ENCODE measurements at places on chromosomes 3 and 15.

GRCh38 chr3:109127553-109127952, 9.0 kb upstream of the C3orf85 start:
- no peak for DNase-seq

GRCh38 chr3:139198929-139199328, 144.9 kb upstream of the MRPS22 start:
- DNase-seq, result no peak

DNA sequence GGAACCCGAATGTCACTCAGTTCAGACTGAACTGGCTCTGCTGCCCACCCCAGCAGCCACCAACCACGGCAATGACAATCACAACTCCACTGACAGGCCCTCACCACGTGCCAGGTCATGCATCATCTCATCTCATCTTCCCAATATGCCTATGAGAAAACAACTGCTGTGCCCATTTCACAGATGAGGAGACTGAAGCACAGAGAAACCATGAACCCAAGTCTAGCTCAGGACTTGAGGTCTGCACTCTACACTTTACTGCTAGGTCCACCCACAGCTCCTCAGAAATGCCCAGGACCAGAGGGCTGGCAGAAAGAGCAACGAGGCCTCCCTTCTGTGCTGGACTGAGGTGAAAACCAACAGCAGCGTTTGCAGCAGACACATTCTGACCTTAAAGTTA, 99.2 kb upstream of the LINGO1 start:
- DNase-seq, result no peak

DNA sequence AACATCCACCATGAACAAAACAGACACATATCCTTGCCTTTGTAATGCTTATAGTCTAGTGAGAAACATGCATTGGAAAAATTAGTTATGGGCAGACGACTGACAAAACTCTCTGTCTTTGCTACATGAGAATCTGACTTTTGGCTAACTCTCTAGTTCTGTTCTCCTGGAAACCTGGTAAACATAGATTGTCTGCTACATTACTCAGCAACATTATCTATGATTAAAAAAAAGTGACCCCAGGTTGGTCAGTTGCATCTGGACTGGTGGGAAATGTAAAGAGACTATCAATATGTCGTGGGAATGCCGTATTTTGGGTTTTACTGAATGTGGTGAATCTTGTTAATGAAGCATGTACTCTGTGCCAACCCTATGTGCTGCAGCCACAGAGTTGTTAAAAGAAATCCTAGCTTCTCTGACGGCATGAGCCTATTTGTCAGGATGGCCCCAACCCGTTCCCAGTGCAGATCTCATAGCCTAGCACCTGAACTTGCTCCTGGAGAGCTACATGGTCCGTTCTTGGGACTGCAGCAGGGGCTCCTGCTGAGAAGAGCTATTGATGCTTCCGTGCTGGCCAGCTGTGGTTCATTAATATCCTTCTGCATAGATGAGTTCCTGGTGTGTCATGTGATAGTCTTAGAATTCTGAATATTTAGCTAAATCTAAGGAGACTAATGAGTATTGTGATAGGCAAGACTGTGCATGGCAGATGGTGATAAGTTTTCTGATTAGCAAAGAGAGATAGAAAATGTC, 311.7 kb upstream of the ZNF717 start:
- no peak for DNase-seq
